ENCODE measurements at places on chromosomes 7 and 10. TPM values are rescaled to one million over a fixed set of nuclear protein-coding genes. Genes with fewer than 3 reads are reported as not detected.

Gene TFR2
- 5.3 TPM for total RNA-seq

Gene TECPR1
- 41.5 TPM for total RNA-seq

Gene RGR
- total RNA-seq: 0.47 TPM

Gene ZSCAN25
- 18.4 TPM for total RNA-seq

Gene TDRD1
- total RNA-seq: under 0.01 TPM

Gene CHST3
- total RNA-seq: 7.2 TPM

Gene BEND7
- total RNA-seq: 4.8 TPM

Gene DNAJC12
- total RNA-seq: 1.7 TPM

Gene LRRC17
- total RNA-seq: 27.0 TPM

Gene IFIT3
- total RNA-seq: 8.4 TPM

Gene ZMYND11
- 166 TPM for total RNA-seq

Gene OR2A5
- not detected for total RNA-seq

Gene GIMAP6
- 5.5 TPM for total RNA-seq

Gene USP6NL
- 40.2 TPM for total RNA-seq

Gene GPER1
- total RNA-seq: 1.1 TPM

Gene AHR
- total RNA-seq: 20.9 TPM

Gene FAM241B
- 10.1 TPM for total RNA-seq

Gene CALCR
- not detected for total RNA-seq

Gene TYW1B
- total RNA-seq: 1.9 TPM

Gene SLC13A4
- 7.6 TPM for total RNA-seq

Gene SNCG
- total RNA-seq: 2.7 TPM

Gene C10orf62
- not detected for total RNA-seq

Gene MKI67
- total RNA-seq: 1.7 TPM

Gene ZNF853
- total RNA-seq: 23.6 TPM

Gene AGR2
- 1.7 TPM for total RNA-seq

Gene MKX
- 0.94 TPM for total RNA-seq

Gene PLAC9
- total RNA-seq: 1.6 TPM

Gene OPN1SW
- not detected for total RNA-seq

Gene HTRA1
- 58.5 TPM for total RNA-seq

Gene TAS2R5
- total RNA-seq: 3.4 TPM

Gene TMEM178B
- 50.7 TPM for total RNA-seq

Gene PTER
- 0.62 TPM for total RNA-seq

Gene PLXDC2
- 12.5 TPM for total RNA-seq

Gene TAS2R41
- total RNA-seq: not detected

Gene GBX1
- total RNA-seq: not detected

Gene HOXA9
- total RNA-seq: not detected

Gene ENKUR
- 5.0 TPM for total RNA-seq

Gene CPN1
- not detected for total RNA-seq

Gene AKR1C4
- not detected for total RNA-seq

Gene SLC25A28
- 18.6 TPM for total RNA-seq

Gene C1QL3
- total RNA-seq: 20.6 TPM

Gene GRM3
- 179 TPM for total RNA-seq

Gene CCDC172
- not detected for total RNA-seq

Gene ADAM8
- total RNA-seq: 1.7 TPM

Gene STOX1
- total RNA-seq: 7.0 TPM

Gene LIPM
- total RNA-seq: not detected

Gene PLPP4
- total RNA-seq: 20.4 TPM

Gene TCTN3
- 16.5 TPM for total RNA-seq

Gene BMPR1A
- total RNA-seq: 64.6 TPM

Gene FAM221A
- total RNA-seq: 16.4 TPM
